ENCODE measurements at places on chromosomes 6 and 20.

GRCh38 chr6:5624256-5624655 is 362.9 kb downstream of the FARS2 start:
- DNase-seq = no peak

- DNase-seq = no peak
Observed at GRCh38 chr20:1269235-1269634, 3.1 kb downstream of the SNPH start.

GRCh38 chr6:26592649-26593048 is 4.1 kb upstream of the ABT1 start:
- no peak for DNase-seq

- no peak for DNase-seq
Observed at GRCh38 chr6:117676577-117677218, 1.4 kb downstream of the NUS1 start.

DNA sequence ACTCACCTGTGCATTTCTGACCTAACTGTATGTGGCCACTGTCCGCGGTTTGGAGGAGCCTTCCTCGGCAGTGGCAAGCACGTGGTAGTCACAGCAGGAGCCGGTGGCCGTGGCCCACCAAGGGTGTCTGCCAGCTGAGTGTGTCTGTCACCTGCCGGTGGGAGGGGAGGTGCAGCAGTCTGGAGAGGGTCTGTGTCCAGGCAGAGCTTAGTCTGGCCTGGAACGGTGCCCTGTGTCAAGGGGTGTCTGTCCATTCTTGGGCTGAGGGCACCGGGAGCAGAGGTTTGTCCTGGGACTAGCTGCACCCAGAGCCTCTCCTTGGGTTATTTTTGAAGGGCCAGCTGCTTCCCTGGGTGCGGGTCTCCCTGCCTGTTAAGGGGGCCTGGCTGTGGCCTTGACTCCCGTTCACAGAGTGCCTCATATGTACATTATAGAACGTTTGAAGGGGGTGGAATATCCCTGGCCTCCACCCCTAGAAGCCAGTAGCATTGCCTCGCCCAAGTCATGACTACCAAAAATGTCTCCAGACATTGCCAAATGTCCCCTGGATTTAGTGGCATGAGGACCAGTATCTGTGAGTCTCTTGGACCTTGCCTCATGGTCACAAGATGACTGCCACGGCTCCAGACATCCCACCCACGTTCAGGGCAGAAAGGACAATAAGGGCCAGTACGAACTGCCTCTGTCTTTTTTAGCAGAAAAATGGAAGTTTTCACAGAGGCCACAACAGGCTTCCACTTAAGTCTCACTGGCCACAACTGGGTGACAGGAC is 5.2 kb downstream of the RBM38 start:
- no peak for DNase-seq

GRCh38 chr6:127279815-127280214 is 13.2 kb downstream of the RNF146 start:
- DNase-seq = no peak

DNA sequence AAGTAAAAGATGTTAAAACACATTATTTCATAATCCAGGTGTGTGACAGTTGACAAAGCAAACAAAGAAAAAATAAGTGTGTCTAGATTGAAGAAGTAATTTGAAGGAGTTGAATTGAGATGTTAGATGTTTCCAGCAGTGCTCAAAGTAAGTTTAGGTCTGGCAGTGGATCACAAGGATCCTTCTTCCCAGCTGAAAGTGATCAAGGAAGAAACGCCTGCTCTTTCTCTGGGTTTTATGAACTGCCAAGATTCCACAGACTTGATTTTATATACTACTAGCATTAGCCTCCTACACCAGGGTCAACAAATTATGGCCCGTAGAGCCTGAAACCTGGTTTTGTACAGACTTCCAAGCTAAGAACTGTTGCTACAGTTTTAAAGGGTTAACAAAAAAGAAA is 30.3 kb downstream of the STX7 start:
- no peak for DNase-seq

- DNase-seq = no peak
Observed at GRCh38 chr6:209432-210103, 82.7 kb upstream of the DUSP22 start.

DNA sequence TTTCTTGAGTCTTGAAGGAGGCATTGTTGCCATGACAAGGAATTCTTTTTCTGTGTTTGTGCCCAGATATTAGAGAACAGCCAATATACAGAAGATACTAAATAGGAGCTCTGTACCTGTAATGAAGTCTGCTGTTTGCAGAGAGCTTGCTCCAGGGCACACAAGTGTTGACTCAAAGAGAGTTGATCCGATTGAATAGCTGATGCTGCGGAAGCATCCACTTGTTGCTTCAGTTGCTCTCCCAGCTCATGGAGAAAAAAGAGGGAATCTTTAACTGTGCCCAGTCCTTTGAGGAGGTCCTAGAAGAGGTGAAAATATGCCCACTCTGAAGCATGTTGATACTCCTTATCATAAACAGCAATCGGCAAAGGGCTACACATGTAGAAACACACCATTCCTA is 411.4 kb downstream of the ESR1 start:
- no peak for DNase-seq

DNA sequence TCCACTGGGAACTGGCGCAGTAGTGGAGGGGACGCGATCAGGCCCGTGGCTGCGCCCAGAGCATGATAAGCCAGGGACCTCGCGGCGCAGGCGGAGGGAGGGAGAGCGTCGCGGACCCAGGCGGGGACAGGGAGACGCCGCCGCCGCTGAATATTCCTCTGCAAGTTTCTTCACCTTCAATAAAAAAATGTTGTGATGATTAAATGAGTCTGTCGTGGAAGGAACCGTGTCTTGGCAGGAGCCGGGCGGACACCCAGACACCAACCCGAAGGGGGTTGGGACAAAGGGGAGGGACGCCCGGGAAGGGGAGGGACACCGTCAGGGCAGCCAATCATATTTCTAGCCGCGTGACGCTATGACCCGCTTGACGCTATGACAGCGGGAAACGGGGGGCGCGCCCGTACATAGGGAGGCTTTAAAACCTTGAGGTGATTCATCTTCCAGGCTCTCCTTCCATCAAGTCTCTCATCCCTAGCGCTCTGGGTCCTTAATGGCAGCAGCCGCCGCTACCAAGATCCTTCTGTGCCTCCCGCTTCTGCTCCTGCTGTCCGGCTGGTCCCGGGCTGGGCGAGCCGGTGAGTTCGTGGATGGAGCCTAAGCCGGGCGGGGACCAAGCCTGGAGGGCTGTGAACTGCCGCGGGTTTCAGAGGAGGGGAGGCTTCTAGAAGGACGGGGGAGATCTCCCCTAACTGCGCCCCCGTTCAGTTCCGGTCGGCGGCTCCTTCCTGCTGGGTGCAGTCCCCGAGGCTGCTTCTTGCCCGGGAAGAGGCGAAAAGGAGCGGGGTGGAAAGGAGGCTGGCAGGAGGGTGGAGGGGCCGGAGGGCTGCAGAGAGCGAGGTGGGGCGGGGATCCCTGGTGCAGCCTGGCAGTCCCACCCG is at the start of gene ULBP2:
ULBP2 (plus strand) TSS at position 432 of the 878 bp plus-strand sequence; CDS start at position 491, 59 bp downstream.
- DNase-seq = peak; percentile 93

DNA sequence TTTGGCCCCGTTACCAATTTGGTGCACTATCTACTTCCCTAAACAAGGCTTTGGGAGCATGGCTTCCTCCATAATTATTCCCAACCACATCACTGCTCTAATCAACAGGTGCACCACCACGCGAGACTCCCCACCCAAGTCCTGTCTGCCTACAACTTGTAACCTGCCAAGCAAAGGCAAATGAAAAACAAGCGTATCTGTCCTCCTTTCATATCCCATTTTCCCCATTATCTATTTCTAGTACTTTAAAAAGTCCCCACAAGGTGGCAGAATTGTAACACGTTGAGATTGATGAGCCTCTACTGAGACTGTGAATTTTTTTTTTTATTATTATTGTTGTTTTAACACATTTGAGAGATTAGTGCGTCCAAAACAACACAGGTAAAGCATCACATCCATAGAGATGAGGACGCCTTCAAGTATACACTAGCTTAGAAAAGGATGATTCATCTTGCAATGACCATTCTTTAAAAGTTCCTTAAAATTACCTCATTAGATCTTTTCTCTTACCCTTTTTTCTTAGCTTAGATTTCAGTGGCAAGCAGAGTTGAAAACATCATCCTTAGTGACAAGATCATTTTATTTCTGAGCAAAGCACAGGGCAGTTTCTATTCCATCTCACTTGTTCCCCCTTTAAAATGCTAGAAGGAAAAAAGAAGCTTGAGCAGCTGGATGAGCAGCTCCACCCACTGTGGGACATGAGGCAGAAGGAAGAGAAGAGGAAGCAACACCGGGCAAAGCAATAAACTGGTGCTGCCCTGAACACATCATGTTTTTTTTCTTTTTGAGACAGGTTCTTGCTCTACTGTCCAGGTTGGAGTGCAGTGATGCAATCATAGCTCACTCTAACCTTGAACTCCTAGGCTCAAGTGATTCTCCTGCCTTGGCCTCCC is 210.8 kb downstream of the ARHGAP18 start:
- DNase-seq = peak; percentile 46

DNA sequence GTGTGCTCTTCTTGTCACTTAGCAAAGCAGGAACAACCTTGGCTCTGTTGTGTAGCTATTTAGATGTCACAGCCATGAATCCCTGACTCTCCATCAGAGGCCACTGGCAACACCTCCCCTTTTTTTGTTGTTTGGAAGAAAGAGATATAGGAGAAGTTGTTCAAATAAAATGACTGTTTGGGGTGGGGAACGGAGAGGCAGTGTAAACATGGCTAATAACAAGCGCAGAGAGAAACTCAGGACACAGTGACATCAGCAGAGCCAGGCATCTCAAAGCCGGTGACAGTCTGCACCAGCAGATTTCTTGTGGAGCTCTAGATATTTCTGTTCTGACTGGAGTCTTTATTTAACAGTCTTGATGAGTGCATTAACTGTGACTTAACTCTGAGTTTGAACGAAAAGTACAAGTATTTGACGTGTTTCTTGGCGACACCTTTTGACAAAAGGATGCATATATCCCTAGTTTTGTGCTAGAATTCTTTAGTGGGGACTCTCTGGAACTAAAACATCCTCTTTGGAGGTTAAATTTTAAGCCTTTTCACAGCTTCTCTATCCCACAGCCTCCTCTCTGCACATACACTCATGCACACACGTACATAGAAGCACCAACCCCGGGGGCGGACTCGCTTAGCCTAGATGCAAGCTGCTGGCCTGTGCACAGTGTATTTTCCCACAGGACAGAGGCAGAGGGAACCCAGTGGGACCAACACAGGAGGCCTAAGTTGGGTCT is 53.8 kb downstream of the ADAT2 start:
- DNase-seq = peak; percentile 44

DNA sequence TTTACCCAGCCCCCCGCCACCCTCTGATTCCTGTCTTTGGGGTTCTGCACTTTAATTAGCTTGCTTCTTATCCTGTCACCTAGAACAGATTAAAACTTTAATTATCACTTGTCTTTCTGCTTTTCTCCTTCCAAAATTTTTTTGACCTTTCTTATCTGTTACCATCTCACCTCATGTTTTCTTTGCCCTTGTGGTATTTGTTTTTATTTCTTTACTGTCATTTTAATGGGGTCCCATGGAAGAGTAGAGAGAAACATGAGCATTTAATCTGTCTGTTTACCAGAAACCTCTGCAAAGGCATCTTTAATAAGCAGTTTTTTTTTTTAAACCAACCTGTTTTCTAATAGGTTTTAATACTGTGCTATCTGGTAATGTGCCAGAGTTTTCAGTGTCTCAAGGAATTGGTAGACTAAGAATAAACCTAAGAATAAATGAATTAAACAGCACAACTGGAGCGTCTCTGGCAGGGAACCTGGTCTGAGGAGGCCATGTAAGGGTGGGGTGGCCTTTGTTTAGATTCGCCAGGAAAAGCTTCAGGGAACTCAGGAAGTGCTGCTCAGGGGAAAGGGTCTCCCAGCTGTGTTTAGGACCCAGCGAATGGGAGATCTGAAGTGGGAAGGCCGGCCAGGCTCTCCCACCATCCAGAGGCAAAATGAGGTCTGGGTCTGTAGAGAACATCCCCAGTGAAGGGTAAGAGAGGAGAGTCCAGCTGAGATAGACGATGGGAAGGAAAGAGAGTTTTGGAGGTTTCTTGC is 69.8 kb downstream of the ARID1B start:
- DNase-seq = no peak

DNA sequence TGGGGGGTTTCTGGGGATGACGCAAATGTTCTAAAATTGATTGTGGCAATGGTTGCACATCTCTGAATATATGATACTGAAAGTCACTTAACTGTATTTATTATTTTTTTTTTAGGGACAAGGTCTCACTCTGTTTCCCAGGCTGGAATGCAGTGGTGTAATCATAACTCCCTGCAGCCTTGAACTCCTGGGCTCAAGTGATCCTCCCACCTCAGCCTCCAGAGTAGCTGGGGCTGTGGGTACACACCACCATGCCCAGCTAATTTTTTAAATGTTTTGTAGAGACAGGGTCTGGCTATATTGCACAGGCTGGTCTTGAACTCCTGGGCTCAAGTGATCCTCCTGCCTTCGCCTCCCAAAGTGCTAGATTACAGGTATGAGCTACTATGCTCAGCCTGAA is 33.4 kb downstream of the NOL4L start:
- no peak for DNase-seq

- peak; percentile 63 for DNase-seq
Observed at GRCh38 chr6:20757761-20758160, 223.5 kb downstream of the CDKAL1 start.

DNA sequence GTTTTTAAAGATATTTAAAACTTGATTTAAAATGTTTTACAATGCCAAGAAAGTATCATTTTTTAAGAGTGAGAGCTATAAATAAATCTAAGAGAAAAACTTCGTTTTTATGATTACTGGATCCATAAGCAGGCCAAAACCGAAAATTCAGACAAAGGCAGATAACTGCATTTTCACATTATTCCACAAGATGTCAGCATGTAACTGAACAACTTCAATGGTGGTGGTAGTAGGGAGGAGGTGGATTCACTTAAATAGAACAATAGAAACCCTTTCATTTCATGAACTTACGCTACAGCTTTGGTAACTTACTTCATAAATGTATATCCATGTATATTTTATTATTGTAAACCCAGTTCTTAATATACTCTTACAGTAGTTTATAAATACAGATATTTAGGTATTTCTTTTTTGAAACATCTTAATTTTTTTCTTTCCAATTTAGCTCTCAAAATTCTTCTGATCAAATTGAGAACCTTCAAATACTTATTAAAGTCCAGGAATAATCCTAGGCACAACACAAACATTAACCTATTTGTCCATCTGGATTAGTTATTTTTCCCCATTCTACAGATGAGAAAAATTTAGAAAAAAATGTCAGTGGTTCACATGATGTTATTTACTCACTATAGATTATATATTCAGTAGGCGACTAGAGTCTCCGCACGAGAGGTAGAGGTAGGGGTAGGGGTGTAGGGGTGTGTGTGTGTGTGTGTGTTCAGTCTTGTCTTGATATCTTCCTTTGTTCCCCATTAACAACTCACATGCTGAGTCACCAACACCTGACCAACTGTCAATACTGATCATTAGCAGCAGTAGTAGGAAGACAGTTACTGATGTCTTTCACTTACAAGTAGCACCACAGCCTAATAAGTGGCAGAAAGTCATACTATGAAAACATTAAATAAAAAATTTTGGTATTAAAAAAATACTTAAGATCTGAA is 111.5 kb downstream of the ARHGAP18 start:
- peak; percentile 53 for DNase-seq

GRCh38 chr6:36114798-36115408 is 15.4 kb upstream of the MAPK13 start:
- no peak for DNase-seq

GRCh38 chr6:144144996-144145395 is 5.3 kb upstream of the STX11 start:
- DNase-seq = no peak
